ENCODE measurements at places on chromosomes 3 and 15.
A peak's percentile ranks its signal among the peaks of the same experiment; 100 is the strongest.

DNA sequence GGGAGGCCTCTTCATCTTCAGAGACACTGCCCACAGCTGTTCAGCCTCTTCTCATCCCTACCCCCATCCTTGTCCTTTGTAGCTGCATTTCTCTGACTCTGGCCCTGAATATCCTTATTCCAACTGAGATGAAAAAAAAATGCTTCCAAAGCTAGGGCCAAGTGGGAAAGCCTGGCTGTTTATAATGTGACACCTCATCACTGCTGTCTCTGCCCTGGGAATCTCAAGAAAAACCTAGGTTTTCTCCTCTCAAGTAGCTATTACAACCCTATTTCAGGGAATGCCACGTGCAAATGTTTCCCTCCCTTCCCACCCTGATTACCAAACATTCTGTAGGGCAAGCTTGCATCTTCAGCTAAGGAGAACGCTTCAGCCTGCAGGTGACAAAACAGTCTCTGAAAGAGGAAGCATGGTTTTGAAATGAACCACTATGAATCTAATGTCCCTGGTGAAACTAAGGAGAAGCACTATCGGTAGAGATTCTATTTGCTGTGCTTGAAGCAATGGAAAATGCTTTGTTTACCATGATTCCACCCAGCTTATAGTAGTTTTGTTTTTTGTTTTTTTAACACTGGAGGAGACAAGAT is 65.4 kb downstream of the USF3 start:
- no peak for DNase-seq

- no peak for DNase-seq
Observed at GRCh38 chr15:95840004-95840403, 490.5 kb upstream of the NR2F2 start.

- DNase-seq, result no peak
Observed at GRCh38 chr3:178586076-178586475, 49.8 kb downstream of the KCNMB2 start.

- no peak for DNase-seq
Observed at GRCh38 chr3:12343047-12343501, 54.2 kb downstream of the PPARG start.

DNA sequence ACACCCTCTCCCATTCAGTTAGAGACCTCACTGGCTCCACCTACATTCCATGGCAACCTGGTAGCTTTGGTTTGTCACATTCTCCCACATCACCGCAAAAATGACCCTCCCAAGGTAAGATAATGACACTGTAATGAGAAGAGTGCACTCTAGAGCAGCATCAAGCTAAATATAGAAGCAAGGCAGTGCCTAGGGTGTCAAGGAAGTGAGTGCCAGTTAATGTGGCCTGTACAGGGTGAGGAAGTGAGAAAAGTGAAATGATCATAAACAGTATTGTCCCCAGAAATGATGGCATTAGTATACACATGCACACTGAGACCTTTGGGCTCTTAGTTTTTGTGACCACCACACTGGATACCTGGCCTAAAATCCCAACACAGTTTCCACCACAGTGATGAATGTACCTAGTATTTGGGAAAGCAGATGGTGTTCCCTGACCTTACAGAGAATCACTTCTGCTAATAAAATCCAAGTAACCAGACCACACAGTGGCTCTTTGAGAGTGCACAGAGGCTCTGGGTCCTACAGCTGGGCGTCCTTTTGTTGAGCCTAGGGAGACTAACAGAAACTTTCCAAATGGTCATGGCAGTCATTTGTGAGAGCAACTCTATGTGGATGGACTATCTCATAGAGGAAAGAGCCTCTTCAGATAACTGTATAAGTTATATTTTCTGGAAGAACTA is 106.6 kb downstream of the ARPP21 start:
- DNase-seq, result no peak

DNA sequence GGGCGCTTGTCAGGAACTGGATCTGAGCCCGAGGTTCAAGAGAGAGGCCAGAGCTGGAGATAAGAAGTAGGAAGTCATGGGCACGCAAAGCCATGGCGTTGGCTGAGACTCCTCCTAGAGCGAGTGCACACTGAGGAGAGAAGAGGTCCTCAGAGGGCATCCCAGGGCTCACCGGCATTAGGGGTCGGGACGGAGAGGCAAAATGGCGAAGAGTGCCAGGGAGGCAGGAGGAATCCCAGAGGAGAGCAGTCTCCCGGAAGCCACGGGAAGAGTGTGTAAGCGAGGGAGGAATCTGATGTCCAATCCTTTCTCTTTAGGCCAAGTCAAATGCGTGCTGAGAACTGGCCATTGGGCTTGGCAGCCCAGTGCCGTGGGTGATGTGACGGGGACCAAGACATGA is 24.0 kb downstream of the EFCC1 start:
- DNase-seq, result no peak

DNA sequence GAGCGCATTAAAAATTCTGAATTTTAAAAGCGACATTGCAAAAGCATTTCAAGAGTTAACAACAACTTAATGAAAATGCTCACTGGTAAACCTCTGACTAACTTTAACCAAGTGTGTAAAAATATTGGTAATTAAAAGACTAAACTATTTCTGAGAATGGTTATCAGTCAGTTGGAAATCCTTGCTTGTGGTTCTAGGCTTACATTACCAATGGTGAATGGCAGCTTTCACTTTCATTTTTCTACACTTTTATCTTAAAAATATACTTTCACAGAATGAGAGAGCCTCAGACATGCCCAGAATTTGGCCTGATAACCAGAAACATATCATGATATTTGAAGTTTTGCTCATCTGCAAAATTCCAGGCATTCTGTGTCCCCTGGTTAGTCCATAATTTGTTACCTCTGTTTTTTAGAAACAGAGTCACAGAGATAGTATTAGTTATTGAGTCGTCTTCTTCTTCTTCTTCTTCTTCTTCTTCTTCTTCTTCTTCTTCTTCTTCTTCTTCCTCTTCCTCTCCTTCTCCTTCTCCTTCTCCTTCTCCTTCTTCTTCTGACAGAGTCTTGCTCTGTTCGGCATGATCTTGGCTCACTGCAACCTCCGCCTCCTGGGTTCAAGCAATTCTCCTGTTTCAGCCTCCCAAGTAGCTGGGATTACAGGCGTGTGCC is 5.5 kb upstream of the RNF111 start:
- no peak for DNase-seq

DNA sequence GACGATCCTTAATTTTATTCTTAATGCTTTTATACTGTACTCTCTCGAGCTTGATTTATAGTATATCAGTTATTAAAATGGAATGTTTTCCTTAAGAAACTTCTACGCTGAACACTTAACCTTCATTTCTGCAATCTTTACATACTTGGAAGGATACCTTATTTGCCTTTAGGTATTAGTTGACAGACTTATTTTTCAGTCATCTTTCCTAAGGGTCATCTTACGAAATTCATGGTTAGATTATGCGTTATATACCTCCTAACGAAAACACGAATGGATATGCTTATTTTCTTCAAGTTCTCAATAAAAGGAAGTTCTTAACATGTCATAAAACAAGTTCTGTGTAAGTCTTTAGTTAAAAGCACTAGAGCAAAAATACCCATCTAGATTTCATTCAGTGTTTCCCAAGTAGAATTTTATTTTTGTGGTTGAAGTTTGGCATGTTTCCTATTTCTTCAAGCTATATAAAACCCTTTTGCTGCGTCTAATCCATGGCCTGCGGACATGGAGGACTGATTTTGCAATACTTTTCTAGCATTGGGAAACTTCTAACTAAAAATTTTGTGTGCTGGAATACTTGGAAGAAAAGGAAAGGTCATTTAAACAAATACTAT is 231.3 kb downstream of the TP63 start:
- no peak for DNase-seq

DNA sequence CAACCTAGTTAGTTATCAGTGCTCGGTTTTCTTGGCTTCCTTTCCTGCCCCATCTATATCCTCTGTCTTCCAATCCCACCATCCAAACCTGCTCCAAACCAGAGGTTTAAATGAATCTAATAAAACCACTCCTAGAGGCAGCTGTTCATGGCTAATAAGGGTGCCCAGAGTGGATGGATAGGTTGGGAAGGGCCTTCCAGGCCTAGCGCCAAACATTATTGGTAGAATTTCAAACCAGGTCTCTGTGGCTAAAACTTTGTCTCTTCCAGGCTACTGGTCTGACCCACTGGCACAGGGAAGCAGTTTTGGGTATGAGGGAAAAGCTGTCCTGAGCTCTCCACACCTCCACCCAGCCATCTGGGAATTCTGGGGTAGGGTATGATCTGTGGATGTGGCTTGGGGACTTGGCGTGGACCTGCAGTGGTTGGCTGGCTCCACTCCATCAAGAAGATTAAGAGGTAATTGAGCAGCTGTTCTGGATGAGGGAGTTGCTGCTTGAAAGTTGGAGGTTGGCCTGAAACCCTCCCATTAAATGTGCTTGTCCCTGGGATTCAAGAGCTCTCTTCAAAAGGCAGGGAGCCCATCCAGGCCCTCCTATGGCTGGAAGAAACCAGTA is 29.3 kb upstream of the INSYN1 start:
- no peak for DNase-seq

- no peak for DNase-seq
Observed at GRCh38 chr3:186998937-186999368, 68.6 kb downstream of the ST6GAL1 start.

- DNase-seq, result no peak
Observed at GRCh38 chr3:17234382-17234781, 349.6 kb downstream of the PLCL2 start.

GRCh38 chr3:99638167-99638948 is at the start of gene COL8A1:
TSS of gene COL8A1 (plus strand) at chr3:99638594. CDS start at chr3:99790683, 152,089 bp downstream.
- peak; percentile 60 for DNase-seq

GRCh38 chr3:31813686-31814085 is 167.4 kb downstream of the OSBPL10 start:
- no peak for DNase-seq

GRCh38 chr15:50854601-50855490 is 53.6 kb upstream of the AP4E1 start:
- no peak for DNase-seq

- no peak for DNase-seq
Observed at GRCh38 chr3:116112696-116113095, 332.6 kb downstream of the LSAMP start.

GRCh38 chr3:42736081-42736480 is 33.5 kb upstream of the HHATL start:
- DNase-seq, result no peak

DNA sequence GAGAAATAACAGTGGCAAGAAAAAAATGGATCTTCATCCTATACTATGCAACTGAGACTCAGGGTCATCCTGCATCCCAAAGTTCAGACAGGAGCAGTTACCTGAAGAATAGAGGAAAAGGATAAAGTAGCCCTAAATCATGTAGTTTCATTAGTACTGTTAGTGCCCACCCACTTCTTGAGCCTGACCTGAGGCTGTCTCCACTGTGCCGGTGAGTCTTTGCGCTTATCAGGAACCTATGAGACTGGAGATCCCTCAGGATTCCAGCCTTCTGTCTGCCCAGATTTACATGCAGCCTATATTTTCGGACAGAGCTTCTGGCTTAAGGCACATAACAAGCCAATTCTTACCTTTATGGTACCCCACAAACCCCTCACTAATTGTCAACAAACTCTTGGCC is 791.6 kb downstream of the ROBO1 start:
- DNase-seq, result no peak

- DNase-seq, result no peak
Observed at GRCh38 chr3:186828340-186828739, 14.2 kb upstream of the ADIPOQ start.

GRCh38 chr3:77539014-77539413 is 499.1 kb downstream of the ROBO2 start:
- no peak for DNase-seq

DNA sequence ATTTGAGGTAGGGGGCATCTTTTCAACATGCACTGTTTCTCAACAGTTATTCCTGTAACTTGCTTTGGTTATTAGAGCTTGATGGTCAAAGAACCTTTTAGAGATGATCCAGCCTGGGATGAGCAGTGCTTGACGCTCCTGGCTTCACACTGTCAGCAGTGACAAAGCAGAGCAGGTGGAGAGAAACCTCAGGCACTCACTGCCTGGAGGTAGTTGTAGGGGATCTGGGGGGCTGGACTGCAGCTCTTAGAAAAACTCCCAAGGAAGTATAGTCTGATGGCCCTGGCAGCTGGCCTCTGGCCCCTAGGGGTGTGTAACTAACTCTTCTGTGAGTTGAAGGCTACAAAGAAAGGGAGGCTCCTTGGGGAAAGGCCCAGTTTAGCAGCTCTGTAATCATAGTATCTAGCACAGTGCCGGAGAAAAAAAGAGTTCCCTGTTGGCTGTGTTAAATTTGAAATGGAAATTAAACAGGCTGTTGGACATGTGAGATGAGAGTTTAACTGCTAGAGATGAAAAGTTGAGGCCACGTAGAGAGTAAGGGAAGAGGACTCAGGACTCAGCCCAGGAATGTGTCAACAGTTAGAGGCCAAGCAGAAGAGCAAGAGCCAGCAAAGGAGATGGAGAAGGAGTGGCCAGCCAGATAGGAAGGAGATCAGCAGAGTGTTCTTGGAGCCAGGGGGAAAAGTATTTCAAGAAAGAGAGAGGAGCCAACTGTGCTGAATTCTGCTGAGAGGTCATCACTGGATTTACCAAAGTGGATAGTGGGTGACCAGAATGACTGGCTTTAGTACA is 14.2 kb downstream of the OXNAD1 start:
- DNase-seq, result no peak

- DNase-seq, result no peak
Observed at GRCh38 chr15:68842958-68843357, 22.3 kb upstream of the ANP32A start.

DNA sequence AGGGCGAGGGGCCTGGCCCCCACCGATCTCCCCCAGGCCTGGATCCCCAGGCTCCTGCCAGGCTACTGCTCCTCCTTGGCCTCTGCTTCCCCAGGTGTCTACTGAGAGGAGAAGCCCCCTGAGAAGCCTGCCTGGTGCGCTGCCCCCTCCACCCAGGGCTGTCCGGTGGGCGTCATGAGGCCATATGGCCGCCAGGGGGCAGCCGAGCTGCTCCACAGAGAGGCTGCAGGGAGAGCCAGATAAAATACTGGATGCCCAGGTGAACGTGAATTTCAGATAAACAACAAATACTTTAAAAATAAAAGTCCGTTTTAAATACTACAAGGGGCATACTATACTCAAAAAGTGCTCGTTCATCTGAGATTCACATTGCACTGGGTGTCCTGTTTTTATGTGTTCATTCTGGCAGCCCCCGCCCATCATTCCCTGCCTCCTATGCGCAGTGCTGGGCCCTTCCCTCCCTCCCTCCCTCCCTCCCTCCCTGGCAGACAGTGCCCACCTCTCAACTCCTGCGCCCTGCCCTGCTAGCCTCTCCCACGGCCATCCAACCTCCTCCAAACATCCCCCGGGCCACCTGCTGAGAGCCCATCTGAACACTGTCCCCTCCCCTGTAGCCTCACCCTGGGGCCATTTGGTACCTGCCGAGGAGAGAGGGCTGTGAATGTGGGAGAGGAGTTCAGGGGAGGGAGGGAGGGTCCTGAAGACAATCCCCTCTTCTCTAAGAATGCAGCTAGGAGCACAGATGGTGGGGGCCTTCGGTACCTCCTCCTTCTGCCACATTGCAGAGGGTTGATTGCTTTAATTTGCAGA is 29.6 kb downstream of the PSTPIP1 start:
- peak; percentile 68 for DNase-seq

- no peak for DNase-seq
Observed at GRCh38 chr3:186959029-186959624, 28.8 kb downstream of the ST6GAL1 start.

- no peak for DNase-seq
Observed at GRCh38 chr3:134317106-134317947, 56.9 kb downstream of the AMOTL2 start.

GRCh38 chr3:193914602-193915001 is 221.3 kb upstream of the HES1 start:
- no peak for DNase-seq

Measured in naive thymus-derived CD8-positive, alpha-beta T cell (primary cell).